ENCODE measurements at places on chromosomes 1 and 21.

DNA sequence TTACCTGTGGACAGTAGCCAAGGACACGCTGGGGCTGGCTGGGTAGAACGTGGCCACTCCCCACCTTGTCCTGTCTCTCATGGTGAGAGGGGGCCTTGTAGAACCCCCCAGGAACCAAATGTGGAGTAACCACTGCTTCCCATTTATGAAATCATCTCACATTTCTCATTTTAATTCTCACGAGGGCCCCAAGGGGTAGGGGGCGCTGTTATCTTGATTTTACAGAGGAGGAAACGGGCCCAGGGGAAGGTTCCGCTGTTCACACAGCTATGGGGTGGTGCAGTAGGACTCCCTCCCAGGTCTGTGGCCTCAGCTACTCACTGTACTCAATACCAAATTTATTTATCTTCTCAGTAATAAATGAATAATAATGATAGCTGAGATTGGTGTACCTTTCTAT lies 5.5 kb downstream of the SMPDL3B start:
- DNase-seq, result no peak

DNA sequence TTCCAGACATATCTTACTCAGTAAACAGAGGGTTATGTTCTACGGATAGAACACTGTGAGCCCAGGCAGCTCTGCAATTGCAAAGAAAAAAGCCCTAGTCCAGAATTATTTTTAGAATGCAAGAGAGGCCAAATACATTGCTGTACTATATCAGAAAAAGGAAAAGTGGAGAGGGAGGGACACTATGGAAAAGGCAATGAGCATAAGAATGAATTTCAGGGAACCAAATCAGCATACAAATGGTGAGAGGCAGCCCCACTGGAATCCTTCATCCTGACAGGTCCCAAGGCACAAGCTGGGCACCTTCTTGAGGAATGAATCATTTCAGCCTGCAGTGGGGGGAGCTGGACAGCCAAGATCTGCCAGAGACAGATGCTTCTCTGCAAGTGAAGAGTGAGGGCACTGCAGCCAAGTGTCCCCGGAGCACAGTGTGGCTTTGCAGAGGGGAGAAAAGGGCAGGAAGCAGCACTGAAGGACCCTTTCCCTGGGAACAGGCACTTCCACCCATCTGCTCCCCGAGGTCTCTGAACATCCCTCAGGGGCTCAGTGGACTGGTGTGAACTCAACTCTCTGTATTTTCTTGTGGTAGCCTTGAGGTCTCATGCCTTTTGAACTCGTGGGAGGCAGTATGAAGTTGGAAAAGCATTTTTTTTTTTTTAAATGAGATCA lies 115.6 kb downstream of the XCL2 start:
- DNase-seq, result no peak

GRCh38 chr1:2650967-2651645 lies 18.3 kb upstream of the MMEL1 start:
- no peak for DNase-seq

- no peak for DNase-seq
Observed at GRCh38 chr1:169132512-169133227, 26.2 kb downstream of the ATP1B1 start.

DNA sequence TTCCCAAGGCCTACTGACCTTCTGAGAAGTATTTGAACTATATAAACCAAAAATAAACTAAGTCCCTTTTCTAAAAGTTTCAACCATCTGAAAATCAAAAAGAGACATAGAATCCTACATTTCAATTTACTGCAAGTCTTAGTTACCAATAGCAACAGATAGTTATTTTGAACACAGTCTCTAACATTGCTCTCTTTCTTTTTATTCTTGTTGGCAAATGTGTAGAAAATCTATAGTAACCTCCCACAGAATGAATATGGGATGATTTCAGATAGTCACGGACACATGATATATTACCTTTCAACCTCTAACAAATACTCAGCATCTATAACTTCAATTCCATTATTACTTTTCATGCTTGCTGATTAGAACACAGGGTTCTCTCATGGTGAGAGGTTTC lies 68.9 kb upstream of the RAB3GAP2 start:
- no peak for DNase-seq

DNA sequence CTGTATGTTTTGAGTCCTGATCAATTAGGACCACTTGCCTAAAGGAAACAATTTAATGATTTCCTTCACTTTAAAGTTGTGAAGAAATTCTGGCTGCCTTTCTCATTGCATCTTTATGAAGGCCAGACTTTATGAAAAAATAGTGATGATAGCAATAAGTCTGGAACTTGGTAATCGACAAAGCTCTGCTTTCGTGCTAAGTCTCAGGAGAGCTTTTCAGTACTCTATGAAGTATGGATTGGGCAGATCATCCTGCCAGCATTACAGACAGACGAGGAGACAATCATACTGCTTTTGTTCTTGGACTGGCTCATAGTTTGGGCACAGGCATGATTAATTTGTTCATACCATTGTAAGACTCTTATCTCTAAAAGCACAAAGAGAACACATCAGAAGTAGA lies 45.5 kb upstream of the KCNJ15 start:
- DNase-seq, result no peak

- no peak for DNase-seq
Observed at GRCh38 chr1:175272361-175272760, 79.8 kb upstream of the KIAA0040 start.

DNA sequence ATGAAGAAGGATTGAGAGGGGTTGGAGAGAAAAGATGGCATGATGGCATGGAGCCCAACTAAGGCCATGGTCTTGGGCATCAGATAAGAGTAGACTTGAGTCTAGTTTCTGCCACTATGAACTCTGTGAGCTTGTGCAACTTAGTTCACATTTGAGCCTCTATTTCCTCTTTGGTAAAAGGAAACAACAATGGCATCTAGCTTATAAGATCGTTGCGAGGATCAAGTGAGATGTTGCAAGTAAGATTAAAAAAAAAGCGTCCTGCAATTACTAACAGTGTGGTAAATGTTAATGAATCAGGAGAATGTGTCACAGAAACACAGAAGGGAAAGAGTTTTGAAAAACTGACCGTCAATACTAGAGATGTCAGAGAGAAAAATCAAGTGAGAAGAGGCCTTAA lies 202.9 kb upstream of the FGGY start:
- no peak for DNase-seq

DNA sequence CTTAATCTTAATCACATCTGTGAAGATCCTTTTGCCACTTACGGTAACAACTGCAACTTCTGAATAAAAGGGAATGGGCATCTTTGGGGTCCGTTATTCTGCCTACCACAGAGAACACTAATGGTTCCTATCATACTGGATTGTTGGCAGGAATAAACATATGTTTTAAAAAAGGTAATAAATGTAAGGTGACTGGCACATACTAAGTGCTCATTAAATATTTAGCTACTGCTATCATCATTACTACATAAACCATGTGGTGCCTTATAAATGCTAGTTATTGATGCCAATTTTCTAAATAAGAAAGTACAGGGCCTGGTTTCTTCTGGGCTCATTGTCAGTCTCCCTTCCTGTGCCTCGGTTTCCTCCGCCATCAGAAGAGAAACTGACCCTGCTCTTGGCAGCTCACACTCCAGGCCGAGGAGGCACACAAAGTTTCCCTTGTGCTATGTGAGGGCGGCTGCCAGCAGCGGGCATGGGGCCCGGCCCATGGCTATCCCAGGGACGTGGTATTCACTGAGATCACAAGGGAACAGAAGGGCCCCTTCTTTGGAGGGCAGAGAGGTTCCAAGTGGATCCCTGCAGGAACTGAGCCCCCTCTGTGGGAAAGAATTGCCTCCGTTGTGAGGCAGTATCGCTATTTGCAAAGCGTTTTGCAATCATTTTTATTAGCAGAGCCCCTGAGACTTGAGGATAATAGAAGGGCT lies 26.2 kb downstream of the NAV1 start:
- no peak for DNase-seq

- peak; percentile 8 for DNase-seq
Observed at GRCh38 chr1:156963621-156964020, 43.2 kb downstream of the LRRC71 start.

DNA sequence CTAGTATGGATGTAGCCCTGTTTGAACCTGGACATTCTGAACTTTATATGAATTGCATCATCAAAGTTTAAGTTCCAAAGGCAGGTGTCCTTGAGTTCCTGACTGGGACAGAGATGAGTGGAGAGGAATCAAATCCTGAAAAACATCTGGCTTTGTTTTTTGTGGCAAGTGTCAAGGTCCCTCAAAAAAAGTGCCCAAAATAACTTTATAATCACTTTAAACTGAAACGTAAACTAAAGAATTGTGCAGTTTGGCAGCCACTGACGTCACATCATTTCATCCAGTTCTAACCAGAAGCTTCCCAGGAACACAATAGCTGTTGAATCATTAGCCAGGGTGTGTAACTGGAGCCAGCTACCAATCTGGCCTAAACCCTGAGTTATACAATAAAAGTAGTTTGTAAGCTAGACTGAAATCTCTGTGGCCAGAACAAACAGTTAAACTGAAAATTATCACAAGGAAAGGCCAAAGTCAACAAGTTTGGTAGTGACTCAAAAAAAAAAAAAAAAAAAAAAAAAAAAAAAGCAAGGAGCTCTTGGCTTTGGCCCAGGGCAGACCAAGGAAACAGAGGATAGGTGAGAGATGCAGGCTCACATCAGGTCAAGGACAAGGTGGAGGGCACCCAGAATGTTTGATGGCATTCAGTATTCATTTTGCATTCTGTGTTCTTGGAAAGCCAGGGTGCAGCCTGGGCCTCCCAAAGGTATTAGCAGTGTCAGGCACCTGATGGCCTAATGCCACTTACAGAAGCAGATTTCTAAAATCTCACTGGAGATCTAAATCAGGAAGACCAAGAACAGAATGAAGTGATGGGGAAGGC lies 74.3 kb downstream of the TNFSF18 start:
- no peak for DNase-seq

DNA sequence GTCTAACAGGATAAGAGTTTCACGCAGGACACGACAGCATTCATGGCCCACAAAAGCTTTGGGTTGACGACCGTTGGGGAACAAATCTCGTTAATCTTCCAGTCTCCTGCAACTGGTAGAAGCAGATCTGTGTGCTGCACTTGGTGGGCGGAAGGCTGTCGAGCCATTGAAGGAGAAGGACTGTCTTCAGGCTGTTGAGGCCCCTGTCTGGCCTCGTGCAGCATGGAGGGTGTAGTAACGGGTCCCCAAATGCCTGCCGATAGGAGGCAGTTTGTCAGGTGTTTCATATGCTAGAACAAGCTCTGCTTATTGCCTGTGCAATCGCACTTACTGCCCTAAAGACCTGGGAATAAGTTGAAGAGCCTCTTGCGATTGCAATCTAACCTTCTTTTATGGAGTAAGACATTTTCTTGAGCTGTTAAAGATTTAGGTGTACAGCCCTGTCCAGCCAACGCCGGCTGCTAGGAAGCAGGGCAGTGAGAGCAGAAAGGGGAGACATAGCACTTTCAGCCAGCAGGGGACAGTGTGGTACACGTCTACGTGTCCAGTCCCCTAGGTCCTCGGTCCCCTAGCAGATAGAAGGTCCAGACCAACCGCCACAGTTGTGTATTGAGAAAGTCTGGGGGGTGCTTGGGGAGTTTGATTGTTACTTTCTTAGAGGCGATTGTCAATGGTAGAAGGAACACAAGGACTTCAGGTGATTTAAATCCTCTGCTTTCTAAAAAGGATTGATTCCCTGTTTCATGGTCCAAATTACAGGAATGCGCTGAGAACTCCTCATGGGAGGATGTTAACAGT lies 102.3 kb upstream of the TMPRSS2 start:
- DNase-seq, result no peak

GRCh38 chr1:58620926-58621325 lies 43.9 kb upstream of the TACSTD2 start:
- DNase-seq, result no peak

- DNase-seq, result no peak
Observed at GRCh38 chr1:41640756-41641474, 156.4 kb upstream of the EDN2 start.

GRCh38 chr1:213887842-213888241 lies 99.9 kb upstream of the PROX1 start:
- DNase-seq, result no peak

GRCh38 chr1:3139871-3140361 lies 70.9 kb downstream of the PRDM16 start:
- DNase-seq, result no peak
